ENCODE measurements at places on chromosomes 1 and 21.
A peak's percentile ranks its signal among the peaks of the same experiment; 100 is the strongest.

GRCh38 chr1:160807738-160808137, 11.8 kb downstream of the LY9 start:
- DNase-seq: no peak

DNA sequence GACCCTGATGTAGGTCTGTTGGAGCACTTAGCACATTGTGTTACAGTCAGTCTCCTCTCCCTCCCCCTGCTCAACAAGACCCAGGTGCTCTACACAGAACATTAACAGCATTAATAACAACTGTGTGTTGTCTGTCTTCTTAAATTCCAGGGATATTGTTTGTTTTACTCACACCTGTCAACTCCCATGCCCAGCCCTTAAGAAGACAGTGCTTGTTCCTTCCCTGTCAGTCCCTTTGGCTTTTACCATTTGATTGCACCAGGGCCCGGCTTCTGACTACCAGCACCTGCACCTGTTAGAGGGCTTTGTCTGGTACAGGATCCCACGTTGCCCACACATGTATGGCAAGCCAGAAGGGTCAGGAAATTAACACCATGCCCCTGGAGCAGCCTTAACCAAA, 11.7 kb downstream of the RIMKLA start:
- no peak for DNase-seq

DNA sequence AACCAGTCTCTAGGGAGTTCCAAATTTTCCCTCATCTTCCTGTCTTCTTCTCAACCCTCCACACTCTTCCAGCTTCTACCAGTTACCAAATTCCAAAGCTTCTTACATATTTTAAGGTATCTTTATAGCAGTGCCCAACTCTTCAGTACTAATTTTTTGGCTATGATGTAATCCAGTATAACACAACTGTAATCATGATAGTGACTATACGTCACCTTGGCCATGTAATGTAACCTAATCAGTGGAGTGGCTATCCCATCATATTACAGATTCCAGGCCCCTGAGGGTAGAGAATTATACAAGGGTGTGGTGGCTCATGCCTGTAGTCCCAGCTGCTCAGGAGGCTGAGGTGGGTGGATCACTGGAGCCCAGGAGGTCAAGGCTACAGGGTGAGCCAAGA, 143.2 kb downstream of the CLEC20A start:
- DNase-seq: no peak

DNA sequence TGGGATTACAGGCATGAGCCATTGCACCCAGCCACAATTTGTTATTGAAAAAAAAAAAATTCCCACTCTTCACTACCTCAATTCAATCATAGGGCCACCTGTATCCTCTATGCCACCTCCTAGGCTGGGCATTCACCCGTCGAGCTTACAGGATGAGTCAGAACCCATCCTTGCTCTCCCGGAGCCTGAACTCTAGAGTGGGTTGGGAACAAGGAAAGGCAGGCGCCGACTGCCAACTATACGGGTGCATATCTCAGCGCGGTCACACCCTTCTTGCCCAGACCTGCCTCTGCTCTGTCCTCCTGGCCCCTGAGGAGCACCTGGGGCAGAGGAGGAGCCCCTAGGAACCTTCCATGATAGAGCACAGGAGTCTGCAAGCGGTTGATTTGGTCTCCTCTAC, 21.4 kb upstream of the LBR start:
- peak; percentile 99 for DNase-seq

DNA sequence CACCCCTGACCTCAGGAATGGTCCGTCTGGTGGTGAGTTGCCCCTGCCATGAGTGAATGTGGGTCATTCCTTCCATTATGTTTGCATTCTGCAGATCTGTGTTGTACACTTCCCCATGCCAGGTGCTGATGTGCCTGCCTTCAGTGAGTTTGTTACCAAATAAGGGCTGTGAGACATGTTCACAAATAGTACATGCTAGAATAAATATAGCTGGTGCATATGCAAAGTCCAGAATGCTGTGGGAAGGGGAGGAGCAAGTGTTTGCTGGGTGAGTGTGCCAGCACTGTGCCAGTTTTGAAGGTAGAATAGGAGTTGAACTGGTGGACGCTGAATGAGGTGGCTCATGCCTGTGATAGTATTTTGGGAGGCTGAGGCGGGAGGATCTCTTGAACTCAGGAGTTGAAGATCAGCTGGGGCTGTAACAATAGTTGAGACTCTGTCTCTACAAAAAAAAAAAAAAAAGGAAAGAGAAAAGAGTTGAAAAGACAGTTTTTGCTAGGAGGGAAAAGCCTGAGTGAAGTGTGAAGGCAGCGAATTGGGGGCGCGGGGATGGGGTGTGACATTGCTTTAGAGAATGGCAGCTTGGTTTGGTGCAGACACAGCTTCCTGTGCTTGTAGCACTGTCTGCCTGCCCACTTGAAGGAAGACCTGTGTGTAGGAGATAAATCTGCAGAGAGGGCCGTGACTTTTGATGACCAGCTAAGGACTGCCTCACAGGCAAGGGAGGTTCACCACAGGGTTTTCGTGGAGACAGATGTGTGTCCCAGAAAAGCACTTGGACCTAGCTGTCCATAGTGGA, 61.1 kb downstream of the LGR6 start:
- DNase-seq: no peak

GRCh38 chr1:94846308-94846707, 26.2 kb downstream of the SLC44A3 start:
- no peak for DNase-seq

DNA sequence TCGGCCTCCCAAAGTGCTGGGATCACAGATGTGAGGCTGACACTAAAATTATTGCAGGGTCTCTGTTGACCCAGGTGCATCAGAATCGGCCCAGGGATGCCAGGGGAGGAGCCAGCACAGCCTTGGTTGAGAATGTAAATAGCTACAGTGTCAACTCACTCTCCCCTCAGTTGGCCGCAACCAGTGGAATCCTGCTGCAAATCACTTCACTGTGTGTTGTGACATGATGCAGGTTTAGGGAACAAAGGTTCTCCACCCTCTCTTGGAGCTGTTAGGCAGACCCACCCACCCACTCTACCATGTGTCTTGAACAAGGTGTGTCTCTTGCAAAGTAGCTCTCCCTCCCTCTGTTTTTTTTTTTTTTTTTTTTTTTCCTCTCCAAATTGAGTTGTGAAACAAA, 60.5 kb upstream of the SOD1 start:
- DNase-seq: no peak

- no peak for DNase-seq
Measured at GRCh38 chr1:229146647-229147046, 124.3 kb upstream of the RAB4A start.

DNA sequence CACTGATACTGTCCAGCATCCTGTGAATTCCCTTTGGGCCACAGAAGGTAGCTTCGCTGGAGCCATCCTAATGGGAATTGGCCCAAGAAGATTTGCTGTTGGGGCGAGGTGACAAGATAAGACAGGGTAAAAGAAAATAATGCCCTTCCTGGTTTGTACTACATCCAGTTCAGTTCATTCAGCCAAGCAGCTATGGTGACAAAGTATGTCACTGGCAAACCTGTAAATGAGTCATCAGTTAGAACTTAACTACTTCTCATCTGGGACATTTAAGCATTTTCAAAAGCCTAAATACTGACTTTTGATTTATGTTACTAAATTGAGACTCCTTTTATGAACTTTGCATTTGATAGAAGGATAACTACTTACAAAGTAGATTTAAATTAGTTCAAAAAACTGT, 54.2 kb downstream of the WDR64 start:
- no peak for DNase-seq

- no peak for DNase-seq
Measured at GRCh38 chr1:173422456-173422976, 54.6 kb upstream of the PRDX6 start.

- DNase-seq: peak; percentile 15
Measured at GRCh38 chr1:22711591-22712501, 1.2 kb downstream of the EPHB2 start.

DNA sequence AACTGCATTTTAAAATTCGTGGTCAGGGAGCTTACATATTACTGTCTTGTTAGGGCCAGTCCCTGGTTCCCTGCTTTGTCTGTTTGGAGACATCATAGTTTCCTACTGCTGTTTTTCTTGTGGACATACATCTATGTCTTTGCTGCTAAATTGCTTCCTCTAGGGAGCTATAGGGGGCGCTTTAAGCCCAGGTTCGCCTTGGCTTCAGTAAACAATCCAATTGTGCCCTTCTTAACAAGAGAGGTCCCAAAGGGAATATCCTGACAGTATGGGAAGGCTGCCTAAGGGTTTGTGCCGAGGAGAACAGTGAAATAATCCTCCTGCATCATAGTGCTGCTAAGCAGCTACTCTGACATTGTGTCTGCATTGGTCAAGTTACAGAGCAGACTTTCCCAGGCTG, 112.5 kb downstream of the USH2A start:
- peak; percentile 10 for DNase-seq

- no peak for DNase-seq
Measured at GRCh38 chr1:56396581-56396980, 182.8 kb downstream of the PLPP3 start.

Data from RWPE1 (cell line).